ENCODE measurements at places on chromosomes 12 and 14. TPM values are rescaled to one million over a fixed set of nuclear protein-coding genes. Genes with fewer than 3 reads are reported as not detected.
A peak's percentile ranks its signal among the peaks of the same experiment; 100 is the strongest.

- no peaks in the 10 kb centered on the region for H3K36me3 ChIP-seq
- no peak overlapping the region for H3K4me3 ChIP-seq
- no peak overlapping the region for H3K27ac ChIP-seq
- no peaks in the 10 kb centered on the region for H3K27me3 ChIP-seq
- DNase-seq, result no peak
- peaks cover 11% of the 10 kb centered on the region for H3K4me1 ChIP-seq
Observed at GRCh38 chr12:91577586-91578539, 395.2 kb upstream of the DCN start.

GNG2 gene
- 29.2 TPM for total RNA-seq

GRCh38 chr12:53207042-53207441 lies at the start of gene ITGB7:
Gene ITGB7 (minus strand): TSS chr12:53207251. CDS start chr12:53200443, 6,808 bp downstream.
- DNase-seq, result no peak
- no peak within 1 kb of the TSS for H3K27ac ChIP-seq
- H3K4me3 ChIP-seq, result no peak within 1 kb of the TSS
- peaks cover 9% of the 10 kb centered on the region for H3K36me3 ChIP-seq
- H3K4me1 ChIP-seq, result peaks cover 10% of the 10 kb centered on the region
- no peaks in the 10 kb centered on the region for H3K27me3 ChIP-seq

DNA sequence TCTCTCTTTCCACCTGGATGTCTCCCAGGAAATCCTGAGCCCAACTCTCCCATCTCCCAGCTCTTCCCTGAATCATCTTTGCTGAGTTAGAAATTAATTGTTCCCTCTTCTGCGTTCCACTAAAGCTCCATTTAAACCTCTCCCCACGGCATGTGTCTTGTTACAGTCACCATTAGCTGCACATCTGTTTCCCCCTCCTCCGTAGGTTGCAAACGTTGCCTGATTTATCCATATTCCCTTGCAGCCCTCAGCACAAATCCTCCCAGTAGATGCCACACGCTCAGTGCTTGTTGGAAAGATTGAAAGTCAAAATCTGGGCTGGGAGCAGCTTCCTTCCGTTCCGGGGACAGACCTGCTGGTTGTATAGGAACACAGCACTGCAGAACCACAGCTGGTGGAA lies 90.4 kb downstream of the SLC24A4 start:
- no peaks in the 10 kb centered on the region for H3K36me3 ChIP-seq
- H3K4me1 ChIP-seq, result peaks cover 41% of the 10 kb centered on the region
- no peaks in the 10 kb centered on the region for H3K27me3 ChIP-seq
- DNase-seq, result no peak
- no peak overlapping the region for H3K4me3 ChIP-seq

- peaks cover 16% of the 10 kb centered on the region for H3K36me3 ChIP-seq
- H3K4me1 ChIP-seq, result peaks cover 27% of the 10 kb centered on the region
Observed at GRCh38 chr14:61555056-61555838, 140.1 kb upstream of the HIF1A start.

GRIP1 gene
- 2.3 TPM for total RNA-seq

- H3K27me3 ChIP-seq, result no peaks in the 10 kb centered on the region
- no peak overlapping the region for H3K4me3 ChIP-seq
- no peaks in the 10 kb centered on the region for H3K4me1 ChIP-seq
- no peak overlapping the region for H3K27ac ChIP-seq
- no peak for DNase-seq
Observed at GRCh38 chr12:77957062-77957461, 126.4 kb downstream of the NAV3 start.

RASAL1 gene
- not detected for total RNA-seq

GRCh38 chr14:85471156-85471555 lies 58.8 kb upstream of the FLRT2 start:
- no peaks in the 10 kb centered on the region for H3K27me3 ChIP-seq
- DNase-seq, result no peak
- H3K36me3 ChIP-seq, result no peaks in the 10 kb centered on the region
- no peak overlapping the region for H3K4me3 ChIP-seq

GRCh38 chr12:131005161-131006035 lies 51.7 kb downstream of the ADGRD1 start:
- no peak for DNase-seq
- no peaks in the 10 kb centered on the region for H3K27me3 ChIP-seq
- H3K4me3 ChIP-seq, result no peak overlapping the region
- H3K36me3 ChIP-seq, result peaks cover 7% of the 10 kb centered on the region
- peaks cover 45% of the 10 kb centered on the region for H3K4me1 ChIP-seq

FITM1 gene
- 107 TPM for total RNA-seq

- no peak overlapping the region for H3K4me3 ChIP-seq
- H3K4me1 ChIP-seq, result no peaks in the 10 kb centered on the region
- no peak overlapping the region for H3K27ac ChIP-seq
- H3K36me3 ChIP-seq, result no peaks in the 10 kb centered on the region
- H3K27me3 ChIP-seq, result peaks cover 3% of the 10 kb centered on the region
- DNase-seq, result no peak
Observed at GRCh38 chr14:99230208-99231151, 41.5 kb downstream of the BCL11B start.

- no peak overlapping the region for H3K27ac ChIP-seq
- H3K4me1 ChIP-seq, result no peaks in the 10 kb centered on the region
- H3K36me3 ChIP-seq, result no peaks in the 10 kb centered on the region
- no peak for DNase-seq
- H3K27me3 ChIP-seq, result no peaks in the 10 kb centered on the region
- H3K4me3 ChIP-seq, result no peak overlapping the region
Observed at GRCh38 chr12:130440411-130441080, 102.9 kb downstream of the PIWIL1 start.

- H3K4me1 ChIP-seq, result no peaks in the 10 kb centered on the region
- DNase-seq, result no peak
Observed at GRCh38 chr12:38728894-38729293, 176.5 kb downstream of the CPNE8 start.

RERGL gene
- total RNA-seq, result 0.72 TPM

DNA sequence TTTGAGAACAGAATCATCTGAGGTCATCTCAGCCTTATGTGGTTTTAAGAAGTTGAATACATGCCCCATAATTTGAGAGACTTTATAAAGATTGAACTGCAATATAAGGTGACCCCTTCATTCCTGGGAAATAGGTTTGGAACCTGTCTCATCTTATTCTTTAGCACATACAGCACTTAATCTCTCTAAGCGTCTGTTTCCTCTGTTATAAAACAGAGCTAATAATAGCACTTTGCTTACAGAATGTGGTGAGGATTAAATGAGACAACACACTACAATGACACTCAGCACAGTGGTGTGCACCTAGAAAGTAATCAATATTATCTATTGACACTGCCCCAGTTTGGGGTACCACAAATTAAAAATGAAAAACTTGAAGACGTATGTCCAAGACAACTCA lies 102.1 kb downstream of the DUSP6 start:
- H3K4me3 ChIP-seq, result no peak overlapping the region
- H3K27ac ChIP-seq, result no peak overlapping the region
- no peak for DNase-seq
- no peaks in the 10 kb centered on the region for H3K27me3 ChIP-seq
- peaks cover 12% of the 10 kb centered on the region for H3K4me1 ChIP-seq

- H3K4me3 ChIP-seq, result no peak overlapping the region
- DNase-seq, result no peak
- H3K4me1 ChIP-seq, result no peaks in the 10 kb centered on the region
- H3K27ac ChIP-seq, result no peak overlapping the region
Observed at GRCh38 chr14:99075061-99075460, 196.9 kb downstream of the BCL11B start.

DNA sequence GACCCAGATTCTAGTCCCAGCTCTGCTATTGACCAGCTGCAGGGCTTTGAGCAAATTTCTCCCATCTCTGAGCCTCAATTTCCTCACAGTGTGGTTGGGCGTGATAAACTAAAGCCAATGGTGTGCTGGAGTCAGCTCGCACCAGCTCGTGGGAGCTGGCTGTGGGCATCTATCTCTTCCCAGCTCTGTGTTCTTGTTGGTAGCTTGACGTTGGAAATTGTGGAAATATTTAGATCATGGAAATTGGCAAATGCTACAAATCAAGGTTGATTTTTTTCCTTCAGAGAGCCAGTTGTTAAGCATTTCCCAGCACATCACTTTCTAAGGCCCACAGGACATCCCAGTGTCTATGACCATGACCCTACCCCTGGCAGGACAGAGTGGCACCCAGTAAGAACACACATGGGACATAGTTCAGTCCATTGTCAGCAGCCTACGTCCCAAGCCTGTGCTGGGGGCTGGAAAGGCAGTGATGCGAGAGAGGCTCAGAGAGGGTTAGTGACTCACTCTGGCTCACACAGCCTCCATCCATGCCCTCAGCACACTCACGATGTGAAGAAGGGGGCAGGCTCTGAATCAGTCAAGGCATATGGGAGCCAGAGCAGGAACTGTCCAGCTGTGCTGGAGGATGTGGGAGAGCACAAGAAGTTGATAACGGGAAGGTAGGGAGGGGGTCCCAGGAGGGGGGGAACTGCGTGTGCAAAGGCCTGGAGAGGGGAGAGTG lies 77.6 kb downstream of the LGMN start:
- no peak overlapping the region for H3K4me3 ChIP-seq
- H3K4me1 ChIP-seq, result no peaks in the 10 kb centered on the region
- peaks cover 10% of the 10 kb centered on the region for H3K36me3 ChIP-seq
- no peak for DNase-seq
- H3K27ac ChIP-seq, result no peak overlapping the region

- no peak for DNase-seq
- H3K36me3 ChIP-seq, result no peaks in the 10 kb centered on the region
- no peaks in the 10 kb centered on the region for H3K27me3 ChIP-seq
- no peak overlapping the region for H3K27ac ChIP-seq
Observed at GRCh38 chr12:62158461-62159360, 101.5 kb upstream of the USP15 start.

NT5DC3 gene
- total RNA-seq, result 3.4 TPM

DNA sequence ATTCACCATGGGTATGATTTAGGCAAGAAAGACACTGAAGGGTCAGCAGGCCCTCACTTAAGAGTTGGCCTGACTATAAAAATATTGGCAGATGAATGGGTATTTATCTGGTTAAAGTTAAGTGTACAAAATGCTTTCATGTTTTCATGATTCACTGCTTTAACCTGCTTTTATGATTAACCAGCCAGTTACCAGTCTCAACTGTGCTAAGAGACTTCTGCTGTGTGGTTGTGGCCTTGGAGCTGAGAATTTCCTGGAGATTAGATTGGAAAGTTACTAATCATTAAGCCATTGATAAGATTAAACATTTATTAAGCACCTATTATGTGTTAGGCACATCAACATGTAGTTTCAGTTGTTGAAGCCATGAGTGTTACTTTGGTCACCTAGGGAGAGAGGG lies 68.9 kb downstream of the RASSF8 start:
- H3K36me3 ChIP-seq, result no peaks in the 10 kb centered on the region
- peaks cover 11% of the 10 kb centered on the region for H3K4me1 ChIP-seq
- no peak for DNase-seq
- no peak overlapping the region for H3K4me3 ChIP-seq

- H3K27ac ChIP-seq, result no peak overlapping the region
- no peak overlapping the region for H3K4me3 ChIP-seq
- peaks cover 44% of the 10 kb centered on the region for H3K4me1 ChIP-seq
- no peaks in the 10 kb centered on the region for H3K27me3 ChIP-seq
- no peaks in the 10 kb centered on the region for H3K36me3 ChIP-seq
- no peak for DNase-seq
Observed at GRCh38 chr14:64830961-64831360, 48.7 kb downstream of the SPTB start.

DNA sequence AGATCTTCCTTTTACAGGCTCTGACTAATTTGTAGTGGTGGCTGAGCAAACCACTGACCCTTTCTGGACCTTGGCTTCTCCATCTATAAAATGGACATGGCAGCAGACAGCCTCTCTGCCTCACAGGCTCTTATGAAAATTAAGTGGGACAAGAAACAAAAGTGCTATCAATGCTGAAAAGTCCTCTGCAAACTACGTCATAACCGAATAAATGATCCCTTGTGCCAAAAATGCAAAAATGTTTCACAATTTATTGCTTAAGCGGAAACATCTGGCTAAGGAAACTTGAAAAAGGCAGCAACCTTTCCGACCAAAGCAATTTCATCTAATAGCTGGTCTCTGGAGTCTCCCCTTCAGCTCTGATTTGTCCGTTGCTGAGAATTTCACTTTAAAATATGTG lies 108.5 kb upstream of the PLXNC1 start:
- no peak for DNase-seq
- no peaks in the 10 kb centered on the region for H3K27me3 ChIP-seq
- no peaks in the 10 kb centered on the region for H3K36me3 ChIP-seq

GRCh38 chr12:124162151-124163110 lies 132.5 kb upstream of the RFLNA start:
- H3K36me3 ChIP-seq, result no peaks in the 10 kb centered on the region
- no peak for DNase-seq
- no peak overlapping the region for H3K27ac ChIP-seq
- no peaks in the 10 kb centered on the region for H3K27me3 ChIP-seq
- no peak overlapping the region for H3K4me3 ChIP-seq
- H3K4me1 ChIP-seq, result no peaks in the 10 kb centered on the region

CLEC1B gene
- total RNA-seq, result not detected

GRCh38 chr12:44835641-44836379 lies 40.3 kb downstream of the NELL2 start:
- no peaks in the 10 kb centered on the region for H3K36me3 ChIP-seq
- no peaks in the 10 kb centered on the region for H3K4me1 ChIP-seq
- no peak for DNase-seq

DNA sequence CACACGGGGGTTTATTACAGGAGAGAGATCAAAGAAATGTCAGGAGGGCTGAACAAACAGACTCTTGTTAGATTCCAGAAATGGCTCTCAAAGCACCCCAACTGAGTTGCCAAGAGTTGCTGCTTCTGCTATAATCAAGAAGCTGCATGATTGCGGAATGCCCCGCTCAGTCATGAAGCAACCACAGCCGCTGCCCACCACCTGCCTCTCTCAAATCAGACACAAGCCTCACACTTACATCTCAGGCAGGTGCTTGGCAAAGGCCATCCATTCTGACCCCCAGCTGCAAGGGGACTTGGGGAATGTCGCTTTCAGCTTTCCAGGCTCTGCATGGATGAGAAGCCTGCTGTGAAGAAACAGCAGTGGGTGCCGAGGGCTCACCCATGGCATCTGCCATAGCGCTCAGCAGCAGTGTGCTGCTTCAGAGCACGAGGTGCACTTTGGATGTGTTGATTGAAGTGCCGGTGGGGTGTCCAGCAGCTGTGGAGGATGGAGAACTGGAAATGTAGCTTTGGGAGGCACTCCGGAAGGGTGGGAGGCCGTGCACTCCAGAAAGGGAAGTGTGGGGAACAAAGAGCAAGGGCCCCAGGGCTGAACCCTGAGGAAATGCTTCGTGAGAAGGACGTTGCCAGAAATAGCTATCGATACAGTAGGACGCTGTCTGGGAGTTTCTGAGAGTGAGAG lies 37.7 kb downstream of the LRRC74A start:
- H3K4me3 ChIP-seq, result peak overlapping the region; percentile 46
- no peaks in the 10 kb centered on the region for H3K27me3 ChIP-seq
- no peaks in the 10 kb centered on the region for H3K36me3 ChIP-seq
- peak; percentile 83 for DNase-seq
- H3K27ac ChIP-seq, result peak overlapping the region; percentile 78
- H3K4me1 ChIP-seq, result peaks cover 33% of the 10 kb centered on the region

- H3K4me1 ChIP-seq, result peaks cover 4% of the 10 kb centered on the region
- peak overlapping the region; percentile 48 for H3K27ac ChIP-seq
- H3K4me3 ChIP-seq, result no peak overlapping the region
- H3K36me3 ChIP-seq, result peaks cover 37% of the 10 kb centered on the region
Observed at GRCh38 chr14:91883753-91884152, 16.4 kb upstream of the TC2N start.

Measured in heart left ventricle (tissue), 16 donors.